ENCODE measurements at places on chromosomes 7 and 10.

DNA sequence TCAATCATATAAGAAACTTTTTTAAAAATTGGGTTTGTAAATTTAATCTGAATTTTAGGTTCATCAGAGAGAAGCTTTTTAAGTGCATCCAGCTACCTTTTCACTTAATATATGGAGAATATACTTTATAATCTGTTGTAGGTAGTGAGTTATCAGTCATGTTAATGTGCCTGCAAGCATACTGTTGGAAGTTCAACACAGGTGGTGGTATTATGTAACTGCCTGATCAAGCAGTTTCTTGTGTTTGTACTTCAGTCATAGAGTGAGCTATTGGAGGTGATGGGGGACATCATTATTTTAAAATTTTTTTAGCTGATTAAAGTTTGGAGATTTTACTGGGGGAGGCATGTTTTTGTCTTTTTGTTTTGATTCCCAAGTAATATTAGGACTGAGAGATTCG lies 2.5 kb downstream of the TNKS2 start:
- no peak for DNase-seq

DNA sequence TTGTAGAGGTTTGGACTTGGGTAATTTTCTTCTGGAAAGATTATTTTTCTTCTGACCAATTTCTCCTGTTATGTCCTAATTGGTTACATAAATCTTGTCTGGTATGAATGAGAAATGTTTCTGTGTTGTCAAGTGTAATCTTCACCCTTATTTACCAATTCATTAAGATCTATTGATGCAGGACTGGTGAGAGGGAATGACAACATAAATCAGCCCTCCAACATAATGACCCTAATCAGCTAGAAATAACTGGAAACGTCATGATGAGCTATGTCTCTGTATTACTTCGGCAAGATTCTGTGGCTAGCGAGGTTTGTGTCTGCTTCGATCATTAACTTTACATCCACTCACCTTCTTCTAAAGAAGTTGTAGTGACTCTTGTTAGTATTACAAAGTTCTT lies 3.5 kb downstream of the FOXP2 start:
- DNase-seq, result no peak

- no peak for DNase-seq
Observed at GRCh38 chr7:101772508-101773211, 44.8 kb upstream of the CUX1 start.

DNA sequence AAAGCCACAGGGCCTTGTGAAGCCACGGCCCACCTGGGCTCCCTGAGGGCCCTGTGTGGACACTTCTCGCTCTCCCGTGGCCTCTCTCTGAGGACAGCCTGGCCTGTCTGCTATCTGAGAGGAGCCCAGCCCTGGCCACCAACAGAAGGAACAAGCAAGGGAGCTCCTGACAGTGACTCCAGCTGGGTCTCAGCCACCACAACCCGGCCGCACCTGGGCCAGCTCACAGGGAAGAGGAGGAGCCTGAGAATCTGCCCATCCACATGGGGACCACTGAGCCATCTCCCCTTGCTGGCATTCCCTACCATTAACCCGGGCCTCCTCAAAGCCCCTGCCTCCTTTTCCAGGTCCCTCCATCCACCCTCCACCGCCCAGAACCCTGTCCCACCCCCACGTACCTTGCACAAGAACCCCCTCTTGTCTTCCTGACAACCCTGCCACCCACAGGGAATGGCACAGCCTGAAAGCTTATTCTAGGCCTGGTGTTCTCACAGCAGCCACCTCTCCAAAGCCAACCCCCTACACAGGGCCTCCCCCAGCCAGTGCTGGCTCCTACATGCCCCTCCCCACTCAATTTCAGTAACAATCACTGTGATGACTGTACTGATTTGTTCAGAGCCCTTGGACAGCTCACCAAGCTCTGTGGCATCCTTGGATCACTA lies 120.2 kb downstream of the GRID1 start:
- DNase-seq, result no peak

DNA sequence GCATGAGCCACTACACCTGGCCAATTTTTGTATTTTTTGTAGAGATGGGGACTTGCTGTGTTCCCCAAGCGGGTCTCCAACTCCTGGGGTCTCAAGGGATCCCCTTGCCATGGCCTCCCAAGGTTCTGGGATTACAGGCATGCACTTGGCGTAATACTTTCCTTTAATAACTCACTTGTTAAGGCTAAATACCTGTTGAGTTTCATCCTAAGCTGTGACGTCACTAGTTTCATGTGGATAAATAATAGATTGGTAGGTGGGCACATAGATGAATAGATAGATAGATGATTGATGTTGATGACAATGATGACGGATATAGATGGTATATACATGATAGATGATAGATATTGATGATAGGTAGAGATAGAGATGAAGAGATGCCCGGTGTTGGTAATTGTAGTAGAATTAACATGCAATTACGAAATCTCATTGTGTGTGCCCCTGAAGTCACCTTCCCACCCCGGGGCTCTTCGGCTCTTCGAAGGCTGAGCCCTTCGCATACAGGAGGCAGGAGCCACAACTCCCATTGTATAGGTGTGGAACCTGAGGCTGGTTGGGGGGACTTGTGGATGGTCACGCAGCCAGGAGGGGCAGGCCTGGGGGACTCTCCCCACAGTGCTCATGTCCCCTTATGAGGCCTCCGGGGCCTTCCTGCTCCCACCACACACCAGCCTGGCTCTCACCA lies 2.6 kb downstream of the GRIFIN start:
- no peak for DNase-seq

DNA sequence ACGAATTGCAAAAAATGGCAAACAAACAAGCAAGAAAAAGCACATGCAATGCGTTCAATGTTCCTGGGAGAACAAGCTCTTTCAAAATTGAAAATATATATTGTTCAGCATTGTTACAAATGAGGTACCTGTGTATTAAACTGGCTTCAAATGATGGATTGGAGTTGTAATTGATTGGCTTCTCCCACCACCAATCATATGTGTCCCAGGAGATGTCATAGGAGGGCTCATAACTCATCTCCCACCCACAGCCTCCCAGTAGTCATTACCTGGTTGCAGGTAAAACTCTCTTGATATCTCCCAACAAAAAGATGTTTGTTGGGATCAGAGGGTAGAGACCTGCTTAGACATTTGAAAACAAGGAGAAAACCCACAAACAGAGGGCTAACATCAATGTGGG lies 302.9 kb downstream of the BAMBI start:
- no peak for DNase-seq

DNA sequence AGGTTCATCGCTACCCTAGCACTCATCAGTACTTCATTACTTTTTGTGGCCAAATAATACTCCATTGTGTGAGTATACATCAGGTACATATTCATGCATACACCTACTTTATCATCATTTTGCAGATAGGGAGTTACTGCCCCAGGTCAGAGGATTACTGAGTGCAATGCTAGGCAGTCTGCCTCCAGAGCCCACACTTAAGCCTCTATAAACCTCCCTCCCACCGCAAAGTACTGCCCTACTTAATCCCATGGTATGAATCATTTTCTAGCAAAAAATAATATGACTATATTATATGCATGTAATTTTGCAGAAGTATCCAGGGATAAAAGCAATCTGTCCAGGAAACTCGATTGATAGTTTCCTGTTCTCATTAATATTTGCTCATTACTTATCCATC lies 194.3 kb downstream of the GRID1 start:
- DNase-seq, result no peak

DNA sequence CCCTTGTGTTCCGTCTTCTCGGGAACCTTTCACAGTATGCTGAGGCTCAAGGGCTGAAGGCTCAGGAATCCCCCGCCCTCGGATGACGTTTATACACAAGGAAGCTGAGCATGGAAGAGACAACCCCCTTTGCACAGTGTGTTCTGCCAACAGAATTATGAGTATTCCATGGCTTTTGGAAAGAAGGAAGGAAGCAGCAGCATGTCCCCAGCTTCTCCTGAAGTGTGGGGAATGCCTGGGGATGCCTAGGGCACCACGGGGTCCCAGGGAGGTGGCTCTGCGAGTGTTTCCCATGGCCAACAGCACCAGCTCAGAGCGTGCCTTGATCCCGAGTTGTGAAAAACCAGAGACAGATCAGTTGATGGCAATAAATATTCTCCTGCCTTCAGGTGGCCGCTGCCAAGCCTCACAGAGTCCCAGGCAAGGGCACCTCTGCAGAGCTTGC lies 88.8 kb upstream of the DDC start:
- DNase-seq, result no peak

GRCh38 chr7:127589896-127590295 lies 1.7 kb downstream of the ARF5 start:
- no peak for DNase-seq

GRCh38 chr10:97724341-97724941 lies 10.9 kb downstream of the MARVELD1 start:
- no peak for DNase-seq

DNA sequence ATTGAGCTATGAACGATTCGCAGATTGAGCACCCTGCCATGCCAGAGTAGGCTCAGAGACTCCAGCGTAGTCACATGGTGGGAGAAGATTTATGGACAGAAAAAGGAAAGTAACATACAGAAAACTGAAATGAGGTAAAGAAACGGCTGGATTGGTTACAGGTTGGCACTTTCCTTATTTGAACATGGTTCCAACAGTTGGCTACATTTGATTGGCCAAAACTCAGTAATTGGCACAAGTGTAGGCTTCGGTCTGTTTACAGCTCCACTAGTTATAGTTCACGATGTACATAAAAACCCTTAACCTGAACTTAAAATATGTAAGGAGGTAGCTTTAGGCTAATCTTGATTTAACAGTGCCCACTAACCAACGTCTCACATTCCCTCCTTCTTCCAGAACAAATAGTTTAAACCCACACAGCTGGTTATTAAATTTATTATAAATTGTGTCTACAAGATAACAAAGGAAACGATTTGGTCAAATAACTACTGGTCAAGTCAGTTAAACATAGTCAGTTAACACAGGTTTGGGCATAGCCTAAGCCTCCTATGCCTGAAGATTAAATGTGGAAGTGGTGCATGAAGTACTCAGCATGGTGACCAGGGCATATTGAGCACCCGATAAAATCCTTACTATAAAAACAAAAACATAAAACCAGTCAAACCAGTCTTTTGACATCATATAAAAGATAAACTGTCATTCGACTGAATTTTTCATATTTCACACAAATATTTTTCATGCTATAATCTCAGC lies 17.9 kb upstream of the MTERF1 start:
- DNase-seq, result no peak

GRCh38 chr10:84018826-84019225 lies 120.5 kb upstream of the GHITM start:
- DNase-seq, result no peak

DNA sequence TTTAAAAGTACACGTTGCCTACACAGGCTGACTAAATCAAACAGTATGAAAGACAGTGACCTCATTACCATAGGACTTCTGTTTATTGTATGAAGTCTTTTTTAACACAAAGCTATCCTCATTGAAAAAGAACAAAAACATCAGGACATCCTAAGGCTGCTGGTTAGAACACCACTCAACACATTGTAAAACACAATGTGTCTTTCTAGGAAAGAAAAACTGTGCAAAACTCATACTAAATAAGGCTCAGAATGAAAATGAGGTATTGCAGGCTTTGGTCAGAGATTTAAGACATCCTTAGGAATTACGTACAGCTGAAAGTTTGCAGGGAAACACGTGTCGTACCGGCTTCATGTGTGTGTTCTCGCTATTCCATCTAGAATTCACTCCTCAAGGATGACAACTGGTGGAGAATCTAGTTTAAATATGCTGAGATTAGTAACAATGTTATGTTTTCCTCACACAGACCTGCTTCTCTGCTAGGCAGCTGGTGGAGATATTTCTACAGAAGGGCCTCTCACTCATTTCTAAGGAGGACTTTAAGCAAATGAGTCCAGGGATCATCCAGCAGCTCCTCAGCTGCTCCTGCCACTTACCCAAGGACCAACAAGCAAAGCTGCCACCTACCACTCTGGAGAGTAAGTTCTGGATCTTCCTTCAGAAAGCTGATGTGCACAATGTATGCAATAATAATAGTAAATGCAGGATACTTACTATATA lies 29.3 kb downstream of the SLC39A12 start:
- no peak for DNase-seq

DNA sequence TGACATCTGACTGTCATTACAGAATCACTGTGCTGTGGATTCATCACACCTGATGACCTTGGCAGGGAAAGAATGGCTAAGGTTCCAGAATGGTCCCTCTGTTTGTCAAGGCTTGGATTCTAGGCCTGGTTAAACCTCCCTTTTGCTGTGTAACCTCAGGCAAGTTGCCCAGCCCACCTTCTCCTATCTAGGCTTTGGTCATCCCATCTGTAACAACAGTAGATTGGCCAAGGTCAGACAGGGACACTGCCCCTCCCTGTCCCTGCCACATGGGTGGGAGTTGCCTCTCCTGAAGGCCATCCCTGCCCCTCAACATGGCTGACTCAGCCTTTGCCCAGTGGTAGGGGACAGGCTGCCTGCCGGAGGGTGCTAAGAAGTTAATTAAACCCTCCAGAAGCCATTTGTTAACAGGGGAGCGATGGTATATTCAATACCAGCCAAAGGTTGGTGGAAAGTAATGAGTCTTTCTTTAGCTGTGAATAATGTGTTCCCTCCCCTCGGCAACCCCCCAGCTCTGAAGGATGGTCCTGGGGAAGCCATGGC lies 149.8 kb upstream of the PCBD1 start:
- DNase-seq, result no peak

DNA sequence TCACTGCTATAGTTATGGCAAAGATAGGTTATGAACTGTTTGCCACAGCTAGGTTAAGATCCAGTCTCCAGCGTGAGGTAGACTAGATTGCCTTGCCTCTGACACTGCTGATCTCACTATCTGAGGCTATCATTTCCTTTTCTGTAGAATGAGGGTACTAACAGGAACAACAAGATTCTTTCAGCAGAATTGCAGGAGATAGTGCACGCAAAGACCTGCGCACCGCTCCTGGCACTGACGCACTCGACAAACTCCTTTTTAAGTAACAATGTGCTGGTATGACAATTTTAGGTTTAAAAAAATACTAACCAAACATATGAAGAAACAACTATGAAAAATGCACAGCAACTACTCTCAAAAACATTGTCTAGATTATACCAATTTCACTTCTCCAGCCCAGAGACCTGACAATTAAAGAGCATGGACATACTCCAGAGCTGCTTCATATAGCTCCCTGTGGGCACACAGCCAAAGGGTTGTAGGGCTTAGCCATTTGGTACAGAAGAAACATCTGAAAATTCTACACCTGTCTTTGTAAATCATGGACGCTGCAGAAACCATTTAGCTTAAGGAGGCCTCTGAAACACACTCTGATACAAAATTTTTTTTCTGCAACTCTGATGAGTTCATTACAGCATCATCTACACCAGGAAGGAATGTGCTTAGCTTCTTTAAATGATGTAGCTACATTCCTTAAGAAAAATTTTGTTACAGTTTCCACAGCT lies 7.8 kb downstream of the ADAM12 start:
- no peak for DNase-seq

GRCh38 chr7:5230265-5231067 lies 40.4 kb downstream of the WIPI2 start:
- no peak for DNase-seq

GRCh38 chr7:85510287-85510686 lies 323.4 kb upstream of the SEMA3D start:
- no peak for DNase-seq

DNA sequence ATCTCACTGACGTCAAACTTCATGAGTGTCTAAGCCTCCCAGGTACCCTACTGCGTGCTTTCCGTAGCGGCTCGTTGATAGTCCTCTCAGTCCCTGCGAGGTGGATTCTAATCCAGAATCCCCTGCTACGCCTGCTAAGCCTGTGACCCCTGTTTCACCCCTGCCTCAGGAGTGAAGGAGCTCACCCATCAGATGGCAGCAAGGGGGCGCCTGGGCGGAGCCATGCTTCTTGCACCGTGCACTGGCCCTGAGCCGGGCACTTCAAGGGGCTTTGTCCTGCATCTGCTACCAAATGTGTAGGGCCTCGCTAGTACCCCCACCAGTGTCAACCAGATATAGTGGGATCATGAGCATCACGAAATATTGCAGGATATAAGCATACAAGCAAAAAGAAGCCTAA lies 918 bp upstream of the STRA8 start:
- no peak for DNase-seq
